ENCODE measurements at places on chromosomes 2 and 18. TPM values are rescaled to one million over a fixed set of nuclear protein-coding genes. Genes with fewer than 3 reads are reported as not detected.

Gene STPG4
- not detected for total RNA-seq

- H3K4me1 ChIP-seq: no peaks in the 10 kb centered on the region
- no peak for DNase-seq
- no peak overlapping the region for H3K27ac ChIP-seq
Observed at GRCh38 chr18:77851802-77852201, 602.2 kb downstream of the GALR1 start.

GRCh38 chr2:203973000-203973399 is 36.4 kb downstream of the ICOS start:
- H3K36me3 ChIP-seq: no peaks in the 10 kb centered on the region
- no peak overlapping the region for H3K27ac ChIP-seq
- H3K4me1 ChIP-seq: no peaks in the 10 kb centered on the region
- no peak overlapping the region for H3K4me3 ChIP-seq
- no peak for DNase-seq

Gene CFC1
- total RNA-seq: 25.5 TPM

Gene UPP2
- total RNA-seq: not detected

GRCh38 chr18:11809895-11810294 is 41.3 kb upstream of the CHMP1B start:
- no peaks in the 10 kb centered on the region for H3K36me3 ChIP-seq
- H3K27ac ChIP-seq: no peak overlapping the region
- DNase-seq: no peak
- H3K4me1 ChIP-seq: peaks cover 5% of the 10 kb centered on the region
- no peak overlapping the region for H3K4me3 ChIP-seq

- H3K27me3 ChIP-seq: peaks cover 6% of the 10 kb centered on the region
- no peak overlapping the region for H3K27ac ChIP-seq
- H3K4me1 ChIP-seq: peaks cover 20% of the 10 kb centered on the region
- no peak for DNase-seq
Observed at GRCh38 chr2:109144271-109144670, 15.3 kb downstream of the SH3RF3 start.
